Bone marrow (tissue), 2 donors: ENCODE measurements at places on chromosomes 13 and 19.

- no peak for DNase-seq
Observed at GRCh38 chr13:71503781-71504180, 363.2 kb downstream of the DACH1 start.

- DNase-seq, result peak; percentile 92
Observed at GRCh38 chr13:41694545-41695301, 237.4 kb downstream of the RGCC start.

DNA sequence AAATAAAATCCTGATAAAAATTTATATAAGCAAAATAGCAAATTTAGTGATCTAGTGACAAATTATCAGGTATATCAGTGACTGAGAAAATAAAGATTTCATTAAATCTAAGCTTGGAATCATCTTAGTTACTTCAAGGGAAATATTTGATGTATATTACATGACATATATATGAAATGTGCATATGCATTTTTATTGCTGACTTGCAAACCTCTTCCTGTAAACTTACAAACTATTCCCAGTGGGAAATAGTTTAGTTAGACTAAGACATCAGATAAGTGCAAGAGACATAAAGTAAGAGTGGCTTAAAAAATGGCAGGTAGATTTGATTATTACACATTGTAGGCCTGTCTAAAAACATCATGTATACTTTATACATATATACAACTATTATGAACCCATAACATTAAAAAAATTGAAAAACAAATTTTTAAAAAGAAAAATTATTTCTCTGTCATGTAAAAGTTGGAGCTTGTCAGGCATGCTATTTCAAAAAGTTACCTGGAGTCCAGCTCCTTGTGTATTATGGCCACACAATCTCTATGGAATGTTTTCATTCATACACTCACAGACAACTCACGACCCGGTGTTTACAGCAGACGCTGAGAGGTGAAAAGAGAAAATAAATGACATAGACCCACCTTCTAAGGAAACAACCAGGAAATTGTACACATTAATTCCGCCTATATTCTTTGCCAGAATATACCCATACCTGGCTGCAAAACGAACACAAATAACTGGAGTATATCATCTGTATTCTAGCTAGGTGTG is 724.5 kb downstream of the SLITRK6 start:
- DNase-seq, result no peak

GRCh38 chr13:98532254-98532653 is 44.7 kb downstream of the STK24 start:
- no peak for DNase-seq
